ENCODE measurements at places on chromosomes 12 and 14. TPM values are rescaled to one million over a fixed set of nuclear protein-coding genes. Genes with fewer than 3 reads are reported as not detected.

The KRT6A gene
- total RNA-seq = not detected

DNA sequence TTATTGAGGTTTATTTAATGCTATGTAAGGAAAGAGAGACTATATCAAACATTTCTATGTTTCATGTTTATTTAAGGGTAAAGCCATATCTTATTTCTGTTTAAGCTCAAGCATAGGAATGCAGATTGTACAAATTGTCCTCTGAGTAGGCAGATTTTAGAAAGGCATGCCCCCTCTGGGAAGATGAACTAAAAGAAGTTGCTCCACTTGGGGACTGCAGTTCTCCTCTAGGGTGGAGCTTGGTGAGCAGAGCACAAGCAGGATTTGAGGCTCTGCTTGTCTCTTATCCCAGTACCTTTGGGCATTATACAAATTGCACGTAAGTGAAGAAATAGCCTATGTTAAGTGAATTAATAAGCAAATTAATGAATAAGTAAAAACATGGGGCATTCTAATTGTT is 96.2 kb upstream of the PDE3A start:
- no peak for DNase-seq

- DNase-seq = no peak
These were observed 23.2 kb downstream of the HSPB8 start for GRCh38 chr12:119201789-119202543.

- DNase-seq = peak; percentile 95
These were observed 1.4 kb downstream of the TNS2 start for GRCh38 chr12:53051058-53051880.

GRCh38 chr14:70708717-70709570 is 67.2 kb downstream of the TTC9 start:
- no peak for DNase-seq

DNA sequence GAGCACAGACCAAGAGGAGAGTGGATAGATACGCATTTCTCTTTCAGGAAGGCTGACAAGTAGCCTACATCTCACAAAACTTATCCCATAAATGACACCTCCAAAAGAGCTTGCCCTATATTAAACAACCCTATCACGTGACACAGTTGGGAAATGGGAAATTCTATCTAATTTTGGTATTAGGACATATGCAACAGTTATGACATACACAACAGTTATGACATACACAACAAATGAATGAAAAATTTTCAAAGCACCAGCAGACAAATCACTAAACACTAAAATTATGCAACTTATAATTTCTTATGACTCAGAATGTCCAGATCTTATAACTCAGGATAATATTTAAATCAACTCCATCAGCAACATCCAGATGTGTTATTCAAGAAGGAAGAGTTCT is 54.1 kb downstream of the DUSP16 start:
- DNase-seq = no peak

GRCh38 chr12:46959502-46959901 is 119.9 kb upstream of the PCED1B start:
- no peak for DNase-seq

GRCh38 chr12:46908236-46908935 is 82.6 kb upstream of the SLC38A4 start:
- no peak for DNase-seq

Measured in sigmoid colon (tissue), 7 donors.